ENCODE measurements at places on chromosomes 6 and 20. TPM values are rescaled to one million over a fixed set of nuclear protein-coding genes. Genes with fewer than 3 reads are reported as not detected.

GRCh38 chr6:125236536-125237327 is 65.0 kb downstream of the HDDC2 start:
- no peak for DNase-seq

- no peak for DNase-seq
These were observed 6.9 kb upstream of the GCNT2 start for GRCh38 chr6:10514049-10514780.

- no peak for DNase-seq
These were observed 256.9 kb upstream of the SASH1 start for GRCh38 chr6:148085631-148086331.

DNA sequence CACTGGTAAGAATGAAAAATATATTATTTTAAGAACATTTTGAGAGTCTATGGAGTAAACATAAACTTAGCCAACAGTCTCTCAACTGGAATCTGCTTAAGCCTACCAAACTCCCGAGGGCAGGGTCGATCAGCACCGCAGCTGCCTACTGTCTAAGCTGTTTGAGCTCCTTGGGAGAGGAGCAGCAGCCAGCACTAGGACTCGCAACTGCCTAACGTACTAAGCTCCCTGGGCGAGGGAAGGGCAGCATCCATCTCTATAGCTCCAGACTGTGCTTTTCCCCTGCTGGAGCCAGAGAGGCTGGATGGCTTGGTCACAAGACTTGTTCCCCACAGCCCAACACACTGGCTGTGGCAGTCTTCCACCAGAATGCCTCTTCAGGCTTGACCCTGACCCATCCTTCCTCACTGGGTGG is 96.4 kb downstream of the MOXD1 start:
- DNase-seq: no peak

DNA sequence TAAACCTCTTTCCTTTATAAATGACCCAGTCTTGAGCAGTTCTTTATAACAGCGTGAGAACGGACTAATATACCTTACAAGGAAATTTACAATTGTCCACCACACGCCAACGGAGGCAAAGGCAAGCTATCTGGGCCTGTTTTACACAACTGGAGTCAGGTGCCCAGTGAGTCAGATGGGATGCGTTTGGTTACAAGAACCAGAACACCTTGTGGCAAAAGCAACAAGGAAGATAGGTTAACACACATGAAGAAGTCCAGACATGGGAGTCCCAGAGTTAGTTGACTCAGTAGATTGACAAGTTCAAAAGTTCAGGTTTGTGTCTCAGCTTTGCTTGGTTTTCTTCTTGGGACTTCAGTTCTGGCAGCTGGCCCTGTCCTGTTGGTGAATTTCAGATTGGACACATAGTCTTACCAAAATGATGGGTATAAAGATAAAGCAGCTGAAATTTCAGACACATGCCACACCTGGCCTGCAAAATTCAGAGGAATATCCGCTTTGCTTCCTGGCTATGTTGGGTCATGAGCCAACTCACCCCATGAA is 97.9 kb downstream of the PXDC1 start:
- no peak for DNase-seq

GRCh38 chr6:101711518-101711917 is 318.0 kb downstream of the GRIK2 start:
- no peak for DNase-seq

DNA sequence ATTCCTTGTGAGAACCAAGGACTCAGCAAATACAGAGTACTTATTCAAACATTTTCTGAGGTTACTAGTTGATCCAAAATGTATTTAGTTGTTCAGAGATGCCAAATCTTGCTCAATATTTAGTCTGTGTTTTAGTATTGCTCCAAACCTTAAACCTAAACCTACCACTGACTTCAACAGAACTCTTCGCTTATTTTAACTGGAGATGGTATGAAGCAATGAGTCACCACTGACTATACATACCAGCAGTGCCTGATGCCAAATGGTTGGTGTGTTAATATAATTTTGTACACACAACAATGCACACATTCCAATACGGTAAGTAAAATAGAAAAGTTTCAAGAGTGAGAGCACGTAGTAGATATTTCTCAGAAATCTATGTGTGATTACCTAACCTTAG is 1.9 kb upstream of the SPTLC3 start:
- DNase-seq: no peak

GRCh38 chr20:57272883-57273535 is 6.6 kb upstream of the BMP7 start:
- DNase-seq: no peak

DNA sequence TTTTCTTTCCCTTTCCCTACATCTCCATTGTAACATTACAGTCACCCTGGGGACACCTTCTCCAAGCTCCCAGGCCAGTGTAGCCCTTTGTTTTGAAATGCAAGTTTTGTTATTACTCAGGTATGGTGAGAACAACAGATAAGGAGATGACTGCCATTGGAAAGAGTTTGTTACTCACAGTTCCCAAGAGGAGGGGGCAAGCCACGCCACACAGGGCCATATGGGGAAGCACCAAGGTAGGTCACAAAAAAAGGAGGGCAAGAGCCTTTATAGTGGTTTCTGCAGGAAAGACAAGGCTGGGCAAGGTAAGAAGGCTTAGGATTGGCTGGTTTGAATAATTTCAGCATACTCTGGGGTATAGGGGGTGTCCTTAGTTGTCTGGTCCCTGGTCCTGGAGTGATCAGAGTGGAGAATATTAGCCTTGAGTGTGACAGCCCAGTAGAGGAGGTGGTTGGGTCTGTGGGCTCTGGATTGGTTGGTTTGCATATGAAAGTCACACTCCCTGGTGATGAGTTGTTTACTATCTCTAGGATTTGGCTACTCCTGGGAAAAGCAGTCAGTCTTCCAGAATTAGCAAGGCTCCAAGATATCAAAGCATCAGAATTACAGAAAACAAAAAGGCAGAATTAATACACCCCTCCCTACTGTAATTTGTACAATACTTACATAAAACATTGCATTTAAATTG is 33.1 kb upstream of the SMLR1 start:
- DNase-seq: no peak

GRCh38 chr6:22247916-22248482 is 48.8 kb downstream of the PRL start:
- DNase-seq: no peak

DNA sequence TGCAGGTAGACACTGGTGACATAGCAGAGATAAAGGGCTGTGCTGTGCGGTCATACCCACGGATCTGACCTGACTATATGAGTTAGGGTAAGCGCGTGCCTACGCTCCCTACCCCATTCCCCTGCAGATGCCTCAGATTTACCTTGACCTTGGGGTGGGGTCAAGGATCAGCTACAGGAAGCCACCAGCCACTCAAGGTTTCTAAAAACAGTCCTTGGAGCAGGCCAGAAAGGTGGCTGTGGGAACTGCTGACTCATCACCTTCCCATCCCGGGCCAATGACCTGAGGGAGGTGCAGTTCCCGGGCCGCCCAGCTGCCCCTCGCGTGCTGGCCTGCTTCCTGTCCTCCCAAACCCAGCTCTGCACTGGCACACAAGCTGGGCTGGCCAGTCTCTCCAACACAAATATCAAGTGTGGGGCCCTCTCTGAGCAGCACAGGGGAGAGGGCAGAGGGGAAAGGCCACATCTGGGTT is 23.0 kb downstream of the KCNK5 start:
- DNase-seq: no peak

- DNase-seq: peak; percentile 44
These were observed 35.8 kb downstream of the ZBTB9 start for GRCh38 chr6:33490198-33490597.

- DNase-seq: no peak
These were observed 21.8 kb downstream of the PRKN start for GRCh38 chr6:162705736-162706135.

DNA sequence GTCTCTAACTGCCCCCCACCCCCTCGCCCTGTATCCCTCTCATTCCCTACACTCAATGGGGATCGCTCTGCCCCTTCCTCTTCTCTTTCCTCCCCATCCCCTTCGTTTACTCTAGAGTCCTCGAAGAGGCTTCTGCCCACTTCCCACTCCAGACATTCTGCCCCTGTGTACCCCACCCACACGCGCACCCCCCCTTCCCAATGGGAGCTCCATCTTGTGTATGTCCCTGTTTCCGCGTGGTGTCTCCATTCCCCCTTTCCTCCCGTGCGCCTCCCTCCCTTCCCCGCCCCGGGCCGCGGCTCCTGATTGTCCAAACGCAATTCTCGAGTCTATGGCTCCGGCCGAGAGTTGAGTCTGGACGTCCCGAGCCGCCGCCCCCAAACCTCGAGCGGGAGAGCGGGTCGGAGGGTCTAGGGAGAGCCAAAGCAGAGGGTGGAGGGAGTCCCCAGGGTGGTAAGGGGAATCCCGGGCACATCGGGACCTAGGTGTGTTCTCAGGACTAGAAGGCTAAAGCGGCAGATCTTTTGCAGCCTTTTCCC is 679 bp upstream of the RING1 start:
- no peak for DNase-seq

GRCh38 chr6:81838724-81839426 is 86.4 kb upstream of the TENT5A start:
- no peak for DNase-seq

DNA sequence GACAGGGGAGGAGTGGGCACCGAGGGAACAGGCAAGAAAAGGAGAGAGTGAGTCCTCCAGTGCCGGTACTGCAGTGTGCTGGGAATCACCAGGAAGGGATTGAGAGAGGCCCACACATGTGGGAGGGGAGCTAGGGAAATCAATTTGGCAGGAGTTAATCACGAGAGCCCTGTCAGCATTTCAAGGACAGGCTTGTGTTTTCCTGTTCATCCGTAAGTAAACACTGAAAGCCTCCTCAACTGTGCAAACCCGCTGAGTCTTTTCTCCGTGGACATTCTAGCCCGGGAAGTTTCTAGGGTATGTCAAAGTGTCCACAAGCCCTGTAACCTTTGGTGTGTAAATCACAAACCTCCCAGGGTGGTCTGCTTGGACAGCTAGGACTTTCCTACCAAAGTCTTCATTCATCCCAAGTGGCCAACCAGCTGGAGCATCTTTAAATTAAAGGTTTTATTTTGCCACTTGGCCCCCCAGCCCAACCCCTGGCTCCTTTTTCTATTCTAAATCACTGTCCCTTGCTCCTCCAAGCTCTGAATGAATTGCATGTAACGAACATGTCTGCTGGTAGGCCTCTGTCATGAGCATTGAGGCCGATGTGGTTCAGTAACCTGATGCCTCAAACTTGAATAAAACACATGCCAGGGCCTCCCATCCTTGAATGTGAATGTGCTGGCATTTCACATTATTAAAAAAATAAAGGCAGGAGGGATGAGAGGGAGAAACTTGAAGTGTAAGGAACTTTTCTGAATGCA is 149.1 kb downstream of the ZNF217 start:
- no peak for DNase-seq

DNA sequence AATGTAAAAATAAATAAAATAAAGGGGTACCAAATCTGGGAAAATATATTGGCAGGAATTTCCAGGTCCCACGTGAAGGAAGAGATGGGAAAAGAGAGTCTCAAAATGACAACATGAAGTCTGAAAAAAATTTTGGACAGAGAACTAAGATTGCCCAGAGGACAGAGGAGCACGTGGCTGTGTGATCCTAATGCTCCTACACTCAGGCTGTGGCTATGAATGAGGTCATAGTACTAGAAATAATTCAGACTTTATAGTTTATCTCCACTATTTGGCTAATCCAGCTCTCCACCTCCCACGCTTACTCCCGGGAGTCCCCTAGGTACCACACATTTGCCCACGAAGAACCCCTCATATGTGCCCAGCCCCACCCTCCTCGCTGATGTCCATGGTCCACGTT is 42.8 kb upstream of the STMND1 start:
- no peak for DNase-seq

- DNase-seq: no peak
These were observed 27.3 kb downstream of the FNDC1 start for GRCh38 chr6:159196430-159196975.

DNA sequence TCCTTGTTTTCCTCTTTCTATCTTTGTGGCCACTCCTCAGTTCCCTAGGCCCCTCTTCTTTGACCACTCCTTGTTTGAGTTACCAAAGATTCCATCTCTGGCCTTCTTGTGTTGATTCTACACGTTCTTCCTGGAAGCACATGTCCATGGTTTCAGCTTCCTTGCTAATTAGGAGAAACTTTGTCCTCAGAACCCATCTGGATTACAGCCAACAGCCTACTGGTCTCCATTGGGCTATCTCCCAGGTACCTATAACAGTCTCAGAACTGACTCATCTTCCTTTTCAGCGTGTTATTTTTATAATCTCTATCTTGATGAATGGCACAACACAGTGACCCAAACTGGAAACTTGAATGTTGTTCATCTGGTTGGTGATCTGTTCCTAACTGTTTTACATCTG is 17.5 kb downstream of the PTPRA start:
- DNase-seq: no peak

- DNase-seq: no peak
These were observed 42.3 kb downstream of the GPR63 start for GRCh38 chr6:96794980-96795379.

- DNase-seq: no peak
These were observed 22.5 kb upstream of the PRND start for GRCh38 chr20:4699216-4699615.

- DNase-seq: no peak
These were observed 5.7 kb downstream of the STX16 start for GRCh38 chr20:58656831-58657230.

GRCh38 chr6:45691426-45691825 is 313.7 kb upstream of the SUPT3H start:
- no peak for DNase-seq

DNA sequence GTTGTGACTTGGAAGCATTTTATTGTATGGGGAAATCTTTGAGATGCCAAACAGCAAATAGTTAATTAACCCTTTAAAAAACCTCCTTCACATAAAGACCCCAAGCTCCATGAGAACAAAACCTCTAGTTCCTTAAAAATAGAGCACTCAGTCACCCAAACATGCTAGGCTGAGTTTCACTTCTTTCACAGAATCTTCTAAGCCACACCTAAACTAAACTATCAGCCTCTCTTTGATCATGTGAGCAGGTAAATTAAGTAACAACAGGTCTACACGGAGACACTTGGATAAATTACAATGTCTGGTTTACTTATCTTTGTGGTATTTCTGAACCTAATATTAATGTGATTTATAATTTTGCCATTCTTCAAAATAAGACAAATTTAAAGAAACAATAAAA is 205.2 kb upstream of the MARCKS start:
- no peak for DNase-seq

DNA sequence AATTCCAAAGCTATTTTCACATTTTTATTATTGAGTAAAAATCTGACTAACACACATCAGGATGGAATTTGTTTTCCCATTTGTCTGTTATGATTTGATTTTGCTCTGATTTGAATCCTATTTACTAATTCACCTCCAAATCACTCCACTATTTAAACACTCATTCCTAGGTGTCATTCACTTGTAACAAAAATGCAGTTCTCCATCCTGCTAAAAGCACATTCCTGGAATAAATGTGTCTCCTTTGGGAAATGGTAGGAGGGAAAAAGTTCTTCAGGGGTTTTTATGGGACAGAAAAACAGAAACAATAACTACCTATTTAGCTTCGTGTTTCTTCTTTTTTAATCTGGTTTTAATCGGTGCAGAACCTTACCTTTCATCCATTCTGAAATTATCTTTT is 494.1 kb upstream of the CITED2 start:
- no peak for DNase-seq

KCNQ2 gene
- total RNA-seq: 10.0 TPM

LGSN gene
- not detected for total RNA-seq

TAB2 gene
- total RNA-seq: 18.4 TPM

MTHFD1L gene
- total RNA-seq: 48.6 TPM

ARFGEF3 gene
- total RNA-seq: 5.5 TPM

C20orf144 gene
- total RNA-seq: not detected

EYA4 gene
- 0.17 TPM for total RNA-seq

TRMT11 gene
- total RNA-seq: 8.1 TPM

KPNA5 gene
- 3.6 TPM for total RNA-seq

COMMD7 gene
- total RNA-seq: 100.0 TPM

ZC2HC1B gene
- not detected for total RNA-seq
